ENCODE measurements at places on chromosomes 3 and 15.
A peak's percentile ranks its signal among the peaks of the same experiment; 100 is the strongest.

- DNase-seq: no peak
Measured at GRCh38 chr3:33799202-33799551, 747 bp downstream of the PDCD6IP start.

DNA sequence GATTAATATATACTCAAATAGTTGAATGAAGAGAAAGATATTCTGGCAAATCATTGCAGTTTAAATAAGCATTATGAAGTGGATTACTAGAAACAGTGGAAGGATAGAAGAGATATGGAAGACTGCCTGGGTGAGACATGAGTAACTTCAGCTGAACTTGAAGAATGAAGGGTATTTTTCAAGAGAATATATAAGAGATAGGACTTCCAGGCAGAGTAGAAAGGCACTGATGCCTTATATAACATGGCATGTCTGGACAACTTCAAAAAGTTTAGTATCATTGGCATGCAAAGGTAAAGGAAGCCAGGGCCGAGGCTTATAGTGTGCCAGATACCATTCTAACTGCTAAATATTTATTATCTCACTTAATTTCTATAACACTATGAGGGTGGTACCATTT lies 126.5 kb upstream of the SLC7A14 start:
- no peak for DNase-seq

DNA sequence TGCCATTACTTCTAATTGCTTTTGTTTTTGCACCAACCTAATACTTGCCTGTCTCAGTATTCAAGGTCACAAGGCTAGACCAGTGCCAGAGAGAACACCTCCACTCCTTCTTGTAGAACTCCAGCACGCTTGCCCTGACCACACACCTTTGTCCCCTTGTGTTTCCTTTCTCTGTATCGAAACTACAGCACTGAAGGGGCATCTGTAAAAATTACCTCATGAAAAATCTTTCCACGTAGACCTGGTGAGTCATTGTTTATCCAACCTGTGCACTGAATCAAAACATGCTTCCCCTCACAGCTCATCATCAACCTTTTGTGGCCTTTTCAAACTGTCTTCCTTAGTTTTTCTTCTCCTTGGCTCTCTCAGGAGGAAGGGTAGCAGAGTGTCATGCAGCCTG lies 259.5 kb downstream of the THRB start:
- DNase-seq: no peak

DNA sequence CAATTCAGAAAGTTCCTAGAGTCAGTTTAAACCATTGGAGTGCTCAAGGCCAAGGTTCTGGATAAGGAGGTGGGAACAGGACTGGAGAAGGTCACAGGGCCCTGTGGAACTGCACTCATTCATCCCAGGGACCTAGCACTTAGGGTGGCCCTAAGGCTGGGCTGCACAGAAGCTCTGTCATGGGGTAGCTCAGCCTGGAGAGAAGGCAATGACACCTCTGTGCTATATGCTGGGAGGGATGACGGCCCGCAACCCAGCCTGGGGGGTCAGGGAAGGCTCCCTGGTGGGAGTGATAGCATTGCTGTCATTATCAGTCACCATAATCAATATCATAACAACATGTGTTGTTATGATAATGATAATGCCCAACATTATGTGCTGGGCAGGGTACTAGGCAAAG lies 13.4 kb downstream of the RBP1 start:
- DNase-seq: no peak

DNA sequence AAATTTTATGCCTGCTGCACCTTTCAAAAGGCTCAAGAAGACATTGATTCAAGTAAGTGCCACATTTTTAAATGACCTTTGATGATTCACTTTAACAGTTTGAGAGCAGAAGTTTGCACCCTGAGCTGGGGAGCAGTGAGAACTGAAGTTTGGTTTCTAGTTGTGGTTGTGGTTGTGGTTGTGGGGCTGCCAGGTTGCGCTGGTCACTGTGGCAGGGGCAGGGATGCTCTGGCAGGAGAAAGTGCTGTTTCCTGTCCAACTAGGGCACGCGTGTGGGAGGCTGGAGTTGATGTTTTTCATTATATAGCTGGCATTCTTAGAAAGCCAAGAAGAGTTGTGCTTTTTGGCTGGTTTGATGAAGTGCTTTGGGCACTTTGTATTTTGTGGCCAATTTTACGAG lies 339.7 kb upstream of the NR2F2 start:
- no peak for DNase-seq

GRCh38 chr3:124768812-124769211 lies 38.6 kb downstream of the UMPS start:
- no peak for DNase-seq

DNA sequence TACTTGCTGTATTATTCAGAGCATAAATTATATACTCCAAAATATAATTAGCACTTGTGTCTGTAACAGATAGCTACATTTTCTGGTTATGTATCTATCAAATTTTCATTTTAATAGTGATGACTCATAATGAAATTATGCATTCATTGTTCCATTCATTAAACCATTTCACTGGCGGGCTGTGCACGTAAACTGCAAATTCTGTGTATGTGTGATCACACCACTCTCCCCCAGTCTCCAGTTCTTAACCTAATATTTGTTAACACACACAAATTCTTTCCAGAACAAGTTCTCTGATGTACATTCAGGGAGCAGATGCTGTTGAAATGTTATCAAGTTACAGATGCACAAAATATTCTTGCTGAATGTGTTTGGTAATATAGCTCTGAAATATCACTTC lies 3.8 kb upstream of the KCNMB2 start:
- DNase-seq: no peak

GRCh38 chr3:187130346-187131066 lies 8.8 kb downstream of the RPL39L start:
- DNase-seq: no peak

DNA sequence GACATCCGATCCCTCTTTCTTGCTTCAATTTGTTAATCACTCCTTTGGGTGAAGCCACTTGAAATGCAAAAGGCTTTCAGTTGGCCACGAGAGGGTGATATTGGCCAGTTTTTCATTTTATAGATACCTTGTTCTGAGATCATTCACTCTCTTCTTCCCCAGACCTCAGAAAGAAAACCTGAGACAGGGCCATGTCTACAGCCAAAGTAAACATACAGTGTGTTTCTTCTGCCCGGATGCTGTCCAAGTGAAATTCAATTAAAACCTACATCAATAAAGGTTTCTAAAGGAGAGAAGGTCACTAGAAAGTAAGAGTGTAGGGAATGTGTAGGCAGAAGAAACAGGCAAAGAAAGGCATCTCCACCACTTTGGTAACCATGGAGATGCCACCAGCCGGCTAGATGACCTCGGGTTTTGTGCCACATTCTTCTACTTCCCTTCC lies 39.5 kb upstream of the FMN1 start:
- peak; percentile 49 for DNase-seq

DNA sequence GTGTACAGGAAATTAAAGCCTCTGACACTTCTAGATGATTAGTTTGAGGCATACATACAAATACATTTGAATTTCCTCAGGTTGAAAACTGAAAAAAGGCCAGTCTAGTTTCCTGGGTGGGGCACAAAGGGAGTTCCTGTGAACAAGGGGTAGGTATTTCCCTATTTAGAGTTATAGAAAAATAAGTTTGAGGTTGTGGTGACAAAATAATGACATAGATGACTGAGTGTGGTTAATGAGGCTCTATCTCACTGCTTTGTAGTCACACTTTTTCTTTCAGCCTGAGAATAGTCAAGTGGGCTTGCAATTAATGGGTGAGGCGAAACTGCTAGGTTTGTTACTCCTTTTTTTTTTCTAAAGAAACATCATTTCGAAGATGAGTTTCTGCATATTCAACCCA lies 4.3 kb downstream of the SLCO3A1 start:
- DNase-seq: no peak

GRCh38 chr3:152243301-152243711 lies 25.4 kb upstream of the MBNL1 start:
- no peak for DNase-seq

- no peak for DNase-seq
Measured at GRCh38 chr15:93026380-93026817, 62.6 kb downstream of the RGMA start.

DNA sequence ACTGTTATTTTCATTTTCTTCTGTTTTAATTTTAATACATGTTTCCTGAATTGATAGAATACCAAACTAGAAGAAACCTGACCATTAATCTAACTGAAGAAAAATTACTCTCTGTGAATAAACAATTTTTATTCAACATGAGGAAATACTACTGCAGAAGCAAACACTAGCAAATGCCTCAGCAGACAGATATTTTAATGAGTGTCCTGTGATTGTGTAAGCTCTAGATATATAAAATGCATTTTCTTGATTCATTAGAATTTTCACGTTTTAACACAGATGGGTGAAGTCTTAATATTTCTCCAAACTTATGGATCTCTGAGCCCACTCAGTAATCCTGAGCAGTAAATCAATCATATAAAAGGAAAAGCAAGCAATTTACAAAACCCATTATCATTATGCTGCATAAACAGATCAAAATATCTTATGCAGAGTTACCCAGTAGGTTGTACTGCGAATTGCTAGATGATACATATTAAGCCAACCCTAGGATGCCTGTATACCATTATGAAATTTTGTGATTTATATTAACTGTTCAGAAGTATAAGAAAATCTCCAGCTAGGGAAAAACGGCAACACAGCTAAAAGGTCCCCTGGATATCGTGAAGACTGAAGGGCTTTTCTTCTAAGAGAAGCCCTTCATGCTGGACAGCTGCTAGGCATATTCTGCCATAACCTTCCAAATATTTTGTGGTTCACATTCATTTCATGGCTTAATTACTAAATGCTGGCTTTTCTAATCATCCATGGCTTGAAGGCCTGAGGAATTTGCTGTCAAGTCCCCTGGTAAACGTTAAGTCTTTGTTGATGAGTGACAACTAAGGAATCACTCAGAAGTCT lies 157.7 kb upstream of the TGFBR2 start:
- DNase-seq: no peak

DNA sequence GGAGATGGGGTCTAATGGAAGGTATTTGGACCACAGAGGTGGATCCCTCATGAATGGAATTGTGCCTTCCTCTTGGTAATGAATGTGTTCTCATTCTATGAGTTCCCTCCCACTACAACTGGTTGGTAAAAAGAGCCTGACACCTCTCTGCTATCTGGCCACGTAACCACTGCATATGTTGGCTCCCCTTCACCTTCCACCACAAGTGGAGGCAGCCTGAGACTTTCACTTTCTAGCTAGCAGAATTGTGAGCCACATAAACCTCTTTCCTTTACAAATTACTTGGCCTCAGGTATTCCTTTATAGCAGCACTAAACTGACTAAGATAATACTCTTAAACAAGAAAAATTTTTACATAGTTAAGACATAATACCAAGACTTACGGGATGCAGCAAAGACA lies 155.3 kb downstream of the NR1I2 start:
- no peak for DNase-seq

- no peak for DNase-seq
Measured at GRCh38 chr3:64019271-64019670, 4.0 kb downstream of the PSMD6 start.

DNA sequence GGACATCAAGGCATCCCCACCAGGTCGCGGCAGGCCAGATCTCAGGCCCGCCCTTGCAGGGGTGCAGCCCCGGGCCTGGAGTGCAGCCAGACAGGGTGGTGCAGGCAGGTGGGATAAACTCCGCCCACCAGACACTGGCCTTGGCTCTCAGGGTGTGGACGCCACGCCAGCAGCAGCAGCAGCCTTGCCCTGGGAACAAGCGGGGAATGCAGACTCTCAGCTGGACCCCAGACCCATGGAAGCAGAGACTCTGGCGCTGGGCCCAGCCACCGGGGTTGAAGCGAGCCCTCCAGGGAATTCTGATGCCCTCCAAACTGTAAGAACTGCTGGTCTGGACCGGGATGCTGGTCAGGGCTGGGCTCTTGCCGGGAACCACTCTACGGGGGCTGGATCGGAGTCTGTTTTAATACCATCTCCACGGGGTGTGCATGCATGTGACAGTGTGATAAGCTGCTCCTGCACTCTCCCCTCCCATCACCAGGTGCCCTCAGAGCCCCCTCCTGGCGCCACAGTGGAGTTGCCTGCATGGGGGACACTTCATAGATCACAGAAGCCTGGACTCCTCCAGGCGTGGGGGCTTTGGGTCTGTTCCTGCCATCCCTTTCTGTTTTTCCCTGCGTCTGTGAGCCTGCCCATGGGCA lies 142.7 kb downstream of the NSMCE3 start:
- DNase-seq: no peak

DNA sequence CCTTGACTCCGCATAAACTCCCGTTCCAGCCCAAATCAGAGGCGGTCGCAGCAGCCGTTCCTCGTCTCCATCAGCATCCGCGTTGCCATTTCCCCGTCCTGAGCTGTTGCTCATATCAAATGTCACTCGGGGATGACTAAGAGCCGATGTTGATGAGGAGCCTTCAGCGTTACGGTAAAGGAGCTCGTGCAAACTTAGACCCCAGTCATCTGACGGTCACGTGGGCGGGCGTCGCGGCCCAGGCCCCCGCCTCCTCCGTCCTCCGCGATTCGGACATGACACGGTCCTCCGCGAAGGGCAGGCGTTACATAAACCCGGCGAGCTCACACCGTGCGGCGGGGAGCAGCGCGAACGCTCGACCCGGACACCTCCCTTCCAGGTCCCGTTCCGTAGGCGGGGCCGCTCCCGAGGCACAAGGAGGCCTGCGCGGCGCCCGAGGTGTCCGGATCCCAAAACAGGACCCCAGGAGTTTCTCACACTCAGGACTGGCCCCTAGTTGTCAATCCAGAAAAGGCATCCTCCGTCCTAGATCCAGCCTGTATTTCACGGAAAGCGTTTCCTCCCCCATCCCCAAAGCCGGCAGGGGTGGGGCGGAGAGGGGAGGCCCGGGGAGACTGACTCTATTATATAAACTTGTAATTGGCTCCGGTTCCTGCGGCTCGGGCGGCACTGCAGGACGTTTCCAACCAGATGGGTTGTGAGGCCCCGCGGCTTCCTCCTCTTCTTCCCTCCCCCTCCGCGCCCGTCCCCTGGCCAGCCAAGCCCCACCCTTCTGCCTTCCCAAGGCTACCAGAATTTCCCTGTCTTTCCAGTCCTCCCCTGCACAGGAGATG lies 100.0 kb upstream of the IGF1R start:
- peak; percentile 28 for DNase-seq

GRCh38 chr15:80418892-80419537 lies 14.8 kb downstream of the ARNT2 start:
- DNase-seq: no peak

DNA sequence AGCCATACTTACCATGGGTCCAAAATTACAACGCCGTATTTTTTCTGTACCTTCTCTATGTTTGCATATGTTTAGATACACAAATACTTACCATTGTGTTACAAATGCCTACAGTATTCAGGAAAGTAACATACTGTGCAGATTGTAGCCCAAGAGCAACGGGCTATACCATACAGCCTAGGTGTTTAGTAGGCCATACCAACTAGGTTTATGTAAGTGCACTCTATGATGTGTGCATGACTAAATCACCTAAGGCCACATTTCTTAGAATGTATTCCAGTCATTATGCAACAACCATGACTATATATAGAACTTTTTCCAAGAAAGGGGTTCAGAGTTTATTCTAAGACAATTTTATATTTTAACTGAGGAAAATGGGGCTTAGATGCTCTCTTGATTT lies 411.7 kb downstream of the MAGI1 start:
- DNase-seq: no peak

GRCh38 chr3:30501526-30501925 lies 104.9 kb upstream of the TGFBR2 start:
- DNase-seq: no peak

Measured in smooth muscle cell of the brain vasculature (primary cell).